Thyroid gland (tissue), 4 donors: ENCODE measurements at places on chromosomes 12 and 14. TPM values are rescaled to one million over a fixed set of nuclear protein-coding genes. Genes with fewer than 3 reads are reported as not detected.

DNA sequence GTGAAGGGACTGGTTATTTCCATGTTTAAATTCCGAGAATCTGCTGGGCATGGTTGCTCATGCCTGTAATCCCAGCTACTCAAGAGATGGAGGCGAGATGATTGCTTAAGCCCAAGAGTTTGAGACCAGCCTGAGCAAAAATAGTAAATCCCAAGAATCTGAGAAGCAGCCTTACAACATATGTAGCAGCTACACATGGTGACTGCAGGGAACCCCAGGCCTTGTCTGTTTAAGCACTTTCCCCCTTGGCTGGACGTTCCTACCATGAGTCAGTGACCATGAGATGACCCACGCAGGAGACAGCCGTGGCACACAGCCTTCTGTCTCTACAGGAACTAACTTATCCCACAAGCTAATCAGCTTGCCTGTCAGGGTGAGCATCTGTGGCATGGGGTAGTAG lies 5.5 kb upstream of the SLC24A4 start:
- DNase-seq, result no peak
- no peak overlapping the region for H3K4me3 ChIP-seq
- H3K27ac ChIP-seq, result no peak overlapping the region
- H3K4me1 ChIP-seq, result no peaks in the 10 kb centered on the region

DNA sequence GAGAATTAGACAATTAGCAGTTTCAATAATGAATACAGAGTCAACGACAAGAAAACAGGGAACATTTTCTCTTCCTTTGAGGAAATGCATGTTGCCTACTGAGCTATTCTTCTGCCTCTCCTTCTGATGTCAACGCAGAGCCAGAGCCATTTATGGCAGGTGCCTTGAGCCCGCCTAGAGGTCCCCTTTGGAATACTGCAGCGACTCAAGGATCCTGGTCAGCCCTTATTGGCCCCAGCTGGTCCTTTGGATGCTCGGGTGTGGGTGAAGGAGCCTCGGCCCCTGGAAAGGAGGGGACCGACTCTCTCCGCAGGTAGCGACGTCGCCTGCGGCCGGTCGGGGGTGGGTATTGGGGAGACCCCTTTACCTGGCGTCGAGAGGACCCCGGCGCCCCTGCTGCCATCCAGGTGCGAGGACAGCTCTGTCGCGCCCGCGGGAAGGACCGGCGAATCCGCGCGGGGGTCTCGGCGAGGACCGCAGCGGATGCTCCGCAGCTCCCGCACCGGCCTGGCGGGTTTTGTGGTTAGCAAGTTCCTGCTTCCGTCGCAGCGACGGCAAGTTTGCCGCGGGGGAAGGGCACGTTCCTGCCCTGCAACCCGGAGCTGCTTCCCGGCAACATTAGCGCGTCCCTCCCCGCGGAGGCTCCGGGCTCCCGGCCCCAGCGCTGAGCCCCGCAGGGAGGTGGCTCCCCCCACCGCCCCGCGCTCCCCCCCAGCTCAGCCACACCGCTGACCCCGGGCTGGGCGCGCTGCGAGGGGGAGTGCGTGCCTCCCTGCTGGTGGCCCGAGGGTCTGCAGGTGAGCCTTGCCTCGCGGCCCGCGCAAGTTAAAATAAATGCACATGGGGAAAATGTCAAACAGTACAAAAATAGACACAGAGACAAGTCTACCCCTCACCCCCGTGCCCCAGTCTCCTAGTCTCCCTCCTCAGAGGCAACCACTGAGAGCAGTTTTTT lies at the start of gene MANSC1:
Gene MANSC1, minus strand, starts transcription at position 532 of the 955 bp plus-strand sequence. CDS start 6,928 bp downstream, outside the sequence.
- peak within 1 kb of the TSS; percentile 42 for H3K4me3 ChIP-seq
- peak; percentile 74 for DNase-seq
- H3K27ac ChIP-seq, result peak within 1 kb of the TSS; percentile 70
- no peaks in the 10 kb centered on the region for H3K27me3 ChIP-seq

GRCh38 chr14:78130356-78130755 lies 39.8 kb upstream of the NRXN3 start:
- no peaks in the 10 kb centered on the region for H3K36me3 ChIP-seq
- no peak overlapping the region for H3K4me3 ChIP-seq
- no peaks in the 10 kb centered on the region for H3K27me3 ChIP-seq
- DNase-seq, result no peak
- H3K27ac ChIP-seq, result no peak overlapping the region

DNA sequence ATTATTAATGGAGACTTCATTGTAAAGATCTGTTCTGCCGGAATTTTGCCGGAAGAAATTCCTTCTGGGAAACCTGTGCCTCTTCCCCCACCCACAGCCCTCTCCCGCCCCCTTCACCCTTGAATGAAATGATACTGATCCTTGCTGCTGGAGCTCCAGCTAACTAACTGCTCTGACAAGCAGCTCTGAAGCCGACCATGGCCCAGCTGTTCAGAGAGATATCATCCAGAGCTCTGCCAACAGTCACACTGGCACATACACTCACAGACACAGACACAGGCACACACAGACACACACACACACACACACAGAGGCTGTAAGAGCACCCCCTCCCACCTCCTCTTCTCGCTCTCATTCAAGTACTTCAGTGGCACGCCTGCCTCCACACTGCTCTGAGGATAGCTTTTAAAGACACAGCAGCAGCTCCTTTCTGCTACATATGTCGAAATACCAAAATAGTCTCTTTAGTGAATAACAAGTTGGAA lies 88.6 kb downstream of the R3HDM2 start:
- no peaks in the 10 kb centered on the region for H3K4me1 ChIP-seq
- DNase-seq, result peak; percentile 66
- H3K36me3 ChIP-seq, result no peaks in the 10 kb centered on the region
- no peaks in the 10 kb centered on the region for H3K27me3 ChIP-seq
- H3K4me3 ChIP-seq, result no peak overlapping the region

DNA sequence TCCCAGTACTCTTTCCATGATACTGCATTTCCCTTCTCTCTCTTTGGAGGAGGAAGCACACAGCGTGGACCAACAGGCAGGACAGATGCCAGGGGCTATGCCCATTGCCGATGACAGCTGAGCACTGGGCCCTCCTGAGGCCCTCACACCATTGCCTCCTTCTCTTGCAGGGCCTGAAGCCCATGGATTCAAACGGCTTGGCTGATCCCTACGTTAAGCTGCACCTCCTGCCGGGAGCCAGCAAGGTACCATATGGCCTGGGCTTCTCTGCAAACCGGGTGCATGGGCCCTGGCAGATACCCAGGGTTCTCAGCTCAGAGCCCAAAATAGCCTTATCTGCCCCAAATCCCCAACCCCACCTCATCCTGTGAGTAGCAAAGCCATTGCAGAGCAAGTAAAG lies 25.2 kb upstream of the OAS1 start:
- DNase-seq, result no peak
- no peaks in the 10 kb centered on the region for H3K36me3 ChIP-seq
- no peak overlapping the region for H3K4me3 ChIP-seq

Gene ASCL1
- total RNA-seq, result 0.49 TPM

Gene TMEM253
- 3.1 TPM for total RNA-seq
